ENCODE measurements at places on chromosomes 7 and 10.
A peak's percentile ranks its signal among the peaks of the same experiment; 100 is the strongest.

- DNase-seq, result no peak
These were observed 361.0 kb downstream of the ETV1 start for GRCh38 chr7:13628239-13629001.

- no peak for DNase-seq
These were observed 37.8 kb upstream of the FZD1 start for GRCh38 chr7:91226411-91226810.

- no peak for DNase-seq
These were observed 139.1 kb upstream of the RHEB start for GRCh38 chr7:151658778-151659177.

- no peak for DNase-seq
These were observed 113.2 kb downstream of the MICALL2 start for GRCh38 chr7:1345796-1346755.

DNA sequence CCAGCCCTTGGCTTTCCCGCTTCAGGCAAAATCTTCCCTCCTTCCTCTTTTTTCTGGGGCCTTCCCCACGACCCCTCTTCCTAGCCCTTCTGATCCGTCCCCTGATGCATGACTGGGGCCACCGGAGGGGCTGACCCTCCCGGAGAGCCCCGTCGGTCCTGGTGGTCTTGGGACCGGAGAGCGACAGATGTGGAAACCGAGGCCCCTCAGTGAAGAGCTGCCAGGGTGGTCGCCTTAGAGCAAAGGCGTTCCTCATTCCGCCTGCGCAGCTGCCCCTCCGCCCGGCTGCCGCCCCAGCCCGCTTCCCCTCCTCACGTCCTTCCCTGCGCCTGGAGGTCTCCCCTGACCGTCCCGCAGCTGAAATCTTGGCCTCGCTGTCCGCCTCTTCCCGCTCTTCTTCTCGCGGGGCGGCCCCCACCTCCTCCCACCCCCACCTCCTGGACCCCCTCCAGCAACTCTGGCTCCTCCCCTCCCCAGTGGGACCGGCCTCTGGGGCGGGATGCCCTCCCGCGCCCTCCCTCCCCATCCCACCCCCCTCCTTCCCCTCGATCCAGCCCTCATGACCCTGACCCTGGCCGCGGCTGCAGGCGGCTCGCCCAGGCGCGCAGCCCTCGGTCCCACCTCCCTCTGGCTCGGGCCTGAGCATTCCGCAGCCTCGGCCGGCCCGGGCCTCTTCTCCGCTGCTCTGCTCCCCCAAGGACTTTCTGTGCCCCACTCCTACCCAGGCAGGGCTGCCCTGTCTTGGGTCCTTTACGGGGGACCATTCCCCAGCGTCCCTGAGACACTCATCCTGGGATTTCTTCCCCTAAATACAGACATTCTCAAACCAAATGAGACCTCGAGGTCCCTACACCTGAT, at the start of gene RARRES2:
Gene RARRES2, minus strand, starts transcription at position 367 of the 858 bp plus-strand sequence. CDS start 1,020 bp downstream, outside the sequence.
- DNase-seq, result peak; percentile 44

DNA sequence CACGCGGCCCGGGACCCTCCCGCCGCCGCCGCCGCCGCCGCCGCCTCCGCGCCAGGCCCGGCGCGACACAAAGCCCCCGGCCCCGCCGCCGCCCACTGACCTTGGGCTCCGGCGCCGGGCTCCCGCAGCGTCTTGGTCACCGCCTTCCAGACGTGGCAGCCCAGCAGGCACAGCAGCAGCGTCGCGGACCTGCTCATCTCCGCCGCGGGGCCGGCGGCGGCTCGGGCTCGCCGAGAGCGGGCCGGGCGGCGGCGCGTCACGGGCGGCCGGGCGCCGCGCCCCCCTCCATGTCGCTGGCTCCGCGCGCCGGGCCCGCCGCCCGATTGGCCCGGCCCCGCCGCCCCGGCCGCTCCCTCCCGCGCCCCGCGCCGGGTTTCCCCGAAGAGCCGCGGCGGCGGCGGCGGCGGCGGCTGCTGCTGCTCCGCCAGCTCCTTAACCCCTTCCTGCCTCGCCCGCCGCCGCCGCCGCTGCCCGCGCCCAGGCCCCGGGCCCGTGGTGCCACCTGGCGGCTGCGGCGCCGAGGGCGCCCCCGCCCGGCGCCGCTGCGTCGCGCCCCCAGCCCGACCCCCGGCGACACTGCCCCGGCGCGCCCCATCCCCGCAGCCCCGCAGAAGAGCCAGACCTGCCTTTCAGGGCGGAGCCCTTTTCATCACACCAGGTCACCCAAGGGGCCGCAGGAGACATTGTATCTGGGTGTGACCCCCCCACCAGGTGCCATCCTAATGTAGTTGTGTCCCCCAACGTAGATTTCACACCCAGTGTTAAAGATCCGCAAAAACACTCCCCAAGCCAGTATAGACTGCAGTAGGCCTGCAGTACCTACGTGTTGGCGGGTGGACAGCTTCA, at the start of gene FAM171A1:
Gene FAM171A1, minus strand, starts transcription at position 434 of the 846 bp plus-strand sequence. Its CDS starts 237 bp downstream, at position 197.
- peak; percentile 59 for DNase-seq

- DNase-seq, result no peak
These were observed 1.1 kb downstream of the NANOS1 start for GRCh38 chr10:119030421-119031250.

GRCh38 chr7:32115831-32116230, 45.6 kb upstream of the PDE1C start:
- DNase-seq, result no peak

- DNase-seq, result no peak
These were observed 7.6 kb downstream of the SEMA4G start for GRCh38 chr10:100976906-100977305.

- no peak for DNase-seq
These were observed 85.1 kb downstream of the MYOF start for GRCh38 chr10:93397020-93397419.

- DNase-seq, result no peak
These were observed 289.0 kb downstream of the TNS3 start for GRCh38 chr7:47292832-47293309.

GRCh38 chr10:31896968-31897384, 31.7 kb downstream of the ARHGAP12 start:
- no peak for DNase-seq

DNA sequence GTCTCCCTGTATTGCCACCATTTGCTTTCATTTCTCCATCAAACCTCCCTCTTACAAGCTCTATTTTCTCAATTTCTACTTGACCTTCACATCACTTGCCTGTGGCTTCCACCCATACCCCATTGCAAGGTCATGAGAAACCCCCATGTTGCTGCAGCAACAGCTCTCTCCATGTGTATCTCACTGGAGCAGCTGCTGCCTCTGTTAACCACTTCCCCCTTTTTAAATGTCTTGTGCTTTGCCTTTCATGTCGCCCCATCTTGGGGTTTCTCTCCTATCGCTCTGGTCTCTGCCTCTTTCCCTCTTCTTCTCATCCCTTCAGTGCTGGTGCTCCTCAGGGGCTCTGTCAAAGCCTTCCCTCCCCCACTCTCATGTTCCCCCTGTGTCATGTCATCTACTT, 148.8 kb downstream of the CHN2 start:
- DNase-seq, result no peak

- no peak for DNase-seq
These were observed 20.3 kb upstream of the CD36 start for GRCh38 chr7:80618096-80618495.

GRCh38 chr7:873367-874002, 2.9 kb upstream of the GET4 start:
- peak; percentile 88 for DNase-seq

DNA sequence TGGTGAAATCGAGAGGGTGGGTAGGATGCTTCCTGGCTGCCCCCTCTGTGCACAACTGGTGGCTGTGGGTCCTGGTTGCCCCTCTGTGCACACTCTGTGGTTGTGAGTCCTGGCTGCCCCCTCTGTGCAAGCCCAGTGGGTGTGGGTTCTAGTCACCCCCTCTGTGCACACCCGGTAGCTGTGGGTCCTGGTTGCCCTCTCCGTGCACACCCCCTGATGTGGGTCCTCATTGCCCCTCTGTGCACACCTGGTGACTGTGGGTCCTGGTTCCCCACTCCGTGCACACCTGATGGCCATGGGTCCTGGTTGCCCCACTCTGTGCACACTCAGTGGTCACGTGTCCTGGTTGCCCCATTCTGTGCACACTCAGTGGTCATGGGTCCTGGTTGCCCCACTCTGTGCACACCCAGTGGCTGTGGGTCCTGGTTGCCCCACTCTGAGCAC, 20.3 kb upstream of the RET start:
- DNase-seq, result no peak

- no peak for DNase-seq
These were observed 21.8 kb upstream of the LRRC4 start for GRCh38 chr7:128053023-128053422.

- DNase-seq, result peak; percentile 31
These were observed 1.9 kb downstream of the FGF8 start for GRCh38 chr10:101773923-101774588.

DNA sequence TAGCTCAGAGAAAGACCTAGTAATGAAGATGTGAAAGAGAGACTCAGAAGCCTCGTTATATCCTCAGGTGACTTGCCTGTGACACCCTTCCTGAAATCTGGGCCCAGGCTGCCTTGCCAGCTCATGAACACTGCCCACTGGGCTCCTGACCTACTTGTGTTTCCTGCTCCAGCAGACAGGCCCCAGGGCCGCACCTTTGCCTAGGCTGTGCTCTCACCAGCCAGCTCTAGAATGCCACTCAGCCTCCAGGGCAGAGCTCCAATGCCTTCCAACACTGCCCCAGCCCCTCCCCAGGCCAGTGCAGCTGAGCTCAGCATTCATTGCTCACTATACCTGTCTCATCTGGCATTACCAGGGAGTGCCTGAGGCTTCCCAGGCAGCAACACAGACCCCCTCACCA, 94.3 kb downstream of the DLG5 start:
- no peak for DNase-seq

DNA sequence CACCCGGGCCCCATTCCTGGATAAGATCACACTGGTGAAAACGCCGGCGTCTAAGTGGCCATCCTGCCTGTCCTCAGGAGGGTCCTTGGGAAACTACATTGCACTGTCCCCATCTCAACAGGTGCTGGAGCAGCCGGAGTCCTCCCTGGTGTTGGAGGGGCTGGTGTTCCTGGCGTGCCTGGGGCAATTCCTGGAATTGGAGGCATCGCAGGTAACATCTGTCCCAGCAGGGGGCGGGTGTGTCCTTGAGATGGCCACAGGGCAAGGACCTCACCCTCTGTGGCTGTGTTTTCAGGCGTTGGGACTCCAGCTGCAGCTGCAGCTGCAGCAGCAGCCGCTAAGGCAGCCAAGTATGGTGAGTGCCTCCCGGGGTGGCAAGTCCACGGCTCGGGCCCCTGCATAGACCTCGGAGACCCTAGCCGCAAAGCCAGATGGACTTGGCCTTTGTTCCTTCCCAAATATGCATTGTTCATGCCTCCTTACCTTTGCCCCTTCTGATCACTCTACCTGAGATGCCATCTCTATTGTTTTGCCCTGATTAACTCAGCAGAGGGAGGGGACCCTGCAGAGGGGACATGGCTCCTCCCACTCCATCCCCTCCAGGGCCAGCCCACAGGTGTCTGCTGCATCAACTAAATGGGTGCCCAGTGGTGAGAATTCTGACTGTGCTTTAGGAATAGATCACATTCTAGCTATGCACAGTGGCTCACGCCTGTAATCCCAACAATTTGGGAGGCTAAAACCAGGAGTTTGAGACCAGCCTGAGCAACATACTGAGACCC, 23.8 kb downstream of the ELN start:
- no peak for DNase-seq

- peak; percentile 90 for DNase-seq
These were observed at the start of gene PYROXD2 for GRCh38 chr10:98414932-98415730. TSS of gene PYROXD2 (minus strand) at chr10:98415182. CDS start at chr10:98415135, 47 bp downstream.

- no peak for DNase-seq
These were observed 12.1 kb downstream of the CNNM1 start for GRCh38 chr10:99341248-99341647.

GRCh38 chr10:88209837-88210561, 346.6 kb downstream of the PTEN start:
- no peak for DNase-seq

- no peak for DNase-seq
These were observed 23.6 kb upstream of the SRI start for GRCh38 chr7:88243345-88243909.

- no peak for DNase-seq
These were observed 638.5 kb downstream of the PHTF2 start for GRCh38 chr7:78437118-78437517.

- DNase-seq, result no peak
These were observed 7.1 kb upstream of the AQP1 start for GRCh38 chr7:30904561-30904960.

DNA sequence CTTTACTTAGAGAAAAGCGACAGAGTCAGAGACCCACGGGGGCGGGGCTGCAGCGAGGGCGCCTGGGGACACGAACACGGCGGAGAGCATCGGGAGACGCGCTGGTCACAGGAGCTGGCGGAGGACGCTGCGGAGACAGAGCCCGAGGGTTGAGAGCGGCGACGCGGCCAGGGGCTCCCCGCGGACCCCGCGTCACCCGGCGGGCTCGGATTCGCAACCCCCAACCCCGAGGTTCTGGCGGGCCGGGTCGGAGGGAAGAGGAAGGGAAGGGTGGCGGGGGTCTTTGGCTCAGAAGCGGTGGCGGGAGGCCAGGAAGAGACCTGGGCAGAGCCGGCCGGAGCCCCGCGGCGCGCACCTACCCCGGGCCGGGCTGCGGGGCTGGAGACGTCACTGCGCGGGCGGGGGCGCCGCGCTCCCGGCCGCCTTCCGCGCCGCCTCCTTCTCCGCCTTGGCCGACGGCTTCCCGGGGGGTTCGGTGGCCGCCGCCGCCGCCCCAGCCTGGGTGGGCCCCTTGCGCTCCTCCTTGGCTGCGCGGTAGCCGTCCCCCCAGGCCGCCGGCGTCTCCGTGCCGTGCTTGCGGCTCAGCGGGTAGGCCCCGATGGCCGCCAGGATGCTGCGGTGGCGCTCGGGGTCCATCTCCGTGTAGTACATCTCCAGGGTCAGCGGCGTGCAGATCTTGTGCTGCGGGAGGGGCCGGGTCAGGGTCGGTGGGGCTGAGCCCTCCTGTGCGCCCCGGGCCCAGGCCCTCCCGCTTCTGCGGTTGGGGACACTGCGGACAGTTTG, 11.1 kb downstream of the CALY start:
- DNase-seq, result no peak

DNA sequence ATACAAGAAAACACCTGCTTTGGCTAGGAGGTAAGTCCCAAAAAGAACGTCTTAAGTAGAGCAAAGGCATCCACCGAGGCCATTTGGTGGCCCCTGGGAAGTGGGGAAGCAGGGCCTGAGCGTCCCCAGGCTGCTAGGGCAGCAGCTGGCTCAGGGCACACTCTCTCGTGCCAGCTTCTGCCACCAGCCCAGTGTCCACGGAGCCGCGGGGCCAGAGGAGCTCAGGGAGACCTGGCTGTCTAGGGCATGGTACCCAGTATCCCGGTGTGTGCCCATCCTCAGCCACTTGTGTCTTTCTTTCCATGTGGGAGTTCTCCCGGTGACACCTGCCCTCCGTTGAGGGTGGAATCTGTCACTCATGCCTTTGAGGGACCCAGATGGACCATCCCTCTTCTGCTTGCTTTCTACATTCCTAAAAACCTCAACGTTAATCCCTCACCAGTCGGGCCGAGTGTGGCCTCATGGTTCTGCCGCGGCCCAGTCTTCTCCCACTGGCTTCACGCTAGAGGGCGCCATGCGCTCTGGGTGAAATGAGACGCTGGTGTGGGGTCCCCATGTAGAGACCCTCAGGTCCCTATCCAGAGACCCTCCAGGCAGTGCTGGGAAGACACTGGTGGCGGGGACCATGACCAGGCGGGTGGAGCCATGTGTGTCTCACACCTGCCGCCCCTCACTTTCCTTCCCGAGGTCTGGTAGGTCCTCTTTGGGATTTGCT, 9.5 kb upstream of the AP5Z1 start:
- no peak for DNase-seq

All from mucosa of gallbladder (tissue), 1 donor.